Aorta (tissue), 5 donors: ENCODE measurements at places on chromosomes 16 and 17. TPM values are rescaled to one million over a fixed set of nuclear protein-coding genes. Genes with fewer than 3 reads are reported as not detected.
A peak's percentile ranks its signal among the peaks of the same experiment; 100 is the strongest.

Gene ANKRD40CL
- not detected for total RNA-seq

Gene FBXW10
- not detected for total RNA-seq

Gene MT1F
- 19.1 TPM for total RNA-seq

Gene STX4
- total RNA-seq = 73.5 TPM

DNA sequence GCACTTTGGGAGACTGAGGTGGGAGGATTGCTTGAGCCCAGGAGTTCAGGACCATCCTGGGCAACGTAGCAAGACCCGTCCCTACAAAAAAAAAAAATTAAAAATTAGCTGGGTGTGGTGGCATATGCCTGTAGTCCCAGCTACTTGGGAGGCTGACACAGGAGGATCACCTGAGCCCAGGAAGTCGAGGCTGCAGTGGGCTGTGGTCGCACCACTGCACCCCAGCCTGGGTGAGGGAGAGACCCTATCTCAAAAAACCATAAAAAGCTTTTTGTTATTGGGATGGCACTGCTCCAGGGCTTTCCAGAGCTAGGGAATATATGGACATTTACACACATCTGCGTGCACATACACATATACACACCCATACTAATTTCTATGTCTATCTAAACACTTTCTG lies 8.1 kb upstream of the ARMC5 start:
- no peaks in the 10 kb centered on the region for H3K27me3 ChIP-seq
- no peak overlapping the region for H3K4me3 ChIP-seq
- H3K36me3 ChIP-seq = no peaks in the 10 kb centered on the region
- DNase-seq = no peak
- H3K4me1 ChIP-seq = no peaks in the 10 kb centered on the region

DNA sequence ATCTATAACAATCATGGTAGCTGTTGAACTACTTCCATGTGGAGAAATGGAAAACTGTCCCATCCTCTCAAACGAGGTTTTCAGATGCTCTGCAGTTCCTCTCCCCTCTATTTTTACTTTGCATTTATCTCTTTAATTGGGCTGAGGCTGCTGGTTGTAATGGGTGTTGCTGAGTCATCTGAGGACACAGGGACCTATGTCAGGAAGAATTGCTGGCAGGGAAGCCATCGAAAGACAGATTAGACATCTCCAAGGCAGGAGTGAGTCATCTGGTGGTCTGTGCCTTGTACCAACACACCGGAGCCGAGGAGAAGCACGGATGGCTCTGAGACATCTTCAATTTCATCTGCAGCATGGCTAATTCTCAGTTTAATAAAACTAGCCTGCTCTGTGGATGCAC lies 394.5 kb downstream of the GRIN2A start:
- H3K4me1 ChIP-seq = no peaks in the 10 kb centered on the region
- no peak overlapping the region for H3K4me3 ChIP-seq

GRCh38 chr17:76449126-76449525 lies 3.8 kb downstream of the UBE2O start:
- no peaks in the 10 kb centered on the region for H3K27me3 ChIP-seq
- no peaks in the 10 kb centered on the region for H3K4me1 ChIP-seq
- DNase-seq = peak; percentile 42
- H3K4me3 ChIP-seq = no peak overlapping the region
- H3K36me3 ChIP-seq = no peaks in the 10 kb centered on the region

DNA sequence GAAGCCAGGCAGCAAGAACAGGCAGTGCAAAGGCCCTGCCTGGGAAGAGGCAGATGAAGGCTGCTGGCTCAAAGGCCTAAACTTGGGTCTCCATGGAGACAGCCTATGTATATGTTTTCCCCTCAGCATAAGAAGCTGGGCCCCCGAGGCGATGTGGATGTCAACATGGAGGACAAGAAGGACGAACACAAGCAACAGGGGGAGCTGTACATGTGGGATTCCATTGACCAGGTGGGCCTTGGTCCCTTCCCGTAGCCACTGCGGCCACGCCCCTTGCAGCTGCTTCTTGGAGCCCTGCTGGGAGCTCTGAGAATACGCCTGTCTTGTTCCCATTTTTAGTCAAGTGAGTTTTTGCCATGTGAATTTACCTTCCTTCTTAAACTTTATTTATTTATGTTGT lies 106.0 kb downstream of the SDR42E1 start:
- no peaks in the 10 kb centered on the region for H3K4me1 ChIP-seq
- DNase-seq = peak; percentile 50
- H3K4me3 ChIP-seq = no peak overlapping the region
- H3K36me3 ChIP-seq = no peaks in the 10 kb centered on the region
- H3K27ac ChIP-seq = no peak overlapping the region

GRCh38 chr17:50356418-50356817 lies 10.5 kb downstream of the XYLT2 start:
- no peaks in the 10 kb centered on the region for H3K27me3 ChIP-seq
- H3K27ac ChIP-seq = no peak overlapping the region
- no peak for DNase-seq
- H3K36me3 ChIP-seq = no peaks in the 10 kb centered on the region

GRCh38 chr16:17691899-17692176 lies 221.1 kb upstream of the XYLT1 start:
- H3K4me3 ChIP-seq = no peak overlapping the region
- H3K4me1 ChIP-seq = no peaks in the 10 kb centered on the region
- H3K36me3 ChIP-seq = no peaks in the 10 kb centered on the region
- no peak overlapping the region for H3K27ac ChIP-seq
- no peak for DNase-seq

DNA sequence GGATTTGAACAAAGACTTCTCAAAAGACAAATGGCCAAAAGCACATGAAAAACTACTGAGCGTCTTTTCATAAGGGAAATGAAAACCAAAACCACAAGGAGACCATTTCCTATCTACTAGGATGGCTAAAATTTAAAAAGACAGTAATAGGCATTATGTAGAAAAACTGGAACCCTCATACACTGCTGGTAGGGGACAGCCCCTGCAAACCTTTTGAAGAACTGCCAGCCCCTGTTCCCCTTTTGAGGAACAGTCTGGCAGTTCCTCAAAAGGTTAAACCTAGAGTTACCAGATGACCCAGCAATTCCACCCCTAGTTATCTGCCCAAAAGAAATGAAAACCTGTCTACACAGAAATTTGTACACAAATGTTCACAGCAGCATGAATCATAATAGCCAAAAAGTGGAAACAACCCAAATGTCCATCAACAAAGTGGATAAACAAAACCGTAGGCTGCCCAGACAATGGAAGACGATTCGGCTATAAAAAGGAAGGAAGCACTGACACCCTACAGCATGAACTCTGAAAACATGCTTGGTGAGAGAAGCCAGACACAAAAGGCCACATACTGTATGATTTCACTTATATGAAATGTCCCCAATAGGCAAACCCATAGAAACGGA lies 22.9 kb downstream of the CDIP1 start:
- no peak overlapping the region for H3K4me3 ChIP-seq
- H3K4me1 ChIP-seq = no peaks in the 10 kb centered on the region
- DNase-seq = no peak
- H3K27ac ChIP-seq = no peak overlapping the region
- no peaks in the 10 kb centered on the region for H3K36me3 ChIP-seq

GRCh38 chr16:56401482-56401881 lies 23.9 kb downstream of the AMFR start:
- H3K27ac ChIP-seq = no peak overlapping the region
- DNase-seq = no peak
- H3K4me3 ChIP-seq = no peak overlapping the region
- no peaks in the 10 kb centered on the region for H3K4me1 ChIP-seq
- no peaks in the 10 kb centered on the region for H3K27me3 ChIP-seq

DNA sequence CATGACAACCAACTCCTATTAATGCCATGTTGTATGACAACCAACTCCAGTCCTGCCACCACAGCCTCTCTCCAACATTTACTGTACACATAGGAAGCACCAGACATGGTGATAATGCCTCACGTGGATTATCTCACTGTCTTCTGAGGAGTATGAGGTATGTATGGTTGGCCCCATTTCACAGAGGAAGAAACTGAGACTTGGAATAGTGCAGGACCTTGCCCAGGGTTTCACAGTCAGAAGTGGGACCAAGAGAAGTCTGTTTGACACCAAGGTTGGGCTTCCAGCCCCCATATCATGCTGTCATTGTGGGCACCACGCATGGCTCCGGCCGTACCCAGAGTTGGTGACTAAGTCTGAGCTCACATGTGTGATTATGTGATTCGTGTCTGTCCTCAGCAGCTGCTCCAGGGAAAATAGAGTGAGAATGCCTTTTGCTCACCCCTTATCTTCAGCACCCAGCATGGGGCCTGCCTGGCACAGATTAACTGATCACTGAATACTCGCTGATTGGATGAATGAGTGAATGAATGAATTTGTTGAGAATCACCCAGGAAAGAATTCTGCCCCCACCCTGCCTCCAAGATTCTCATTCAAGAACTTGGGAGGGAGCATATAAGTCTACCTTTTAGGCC lies 204.1 kb upstream of the NLRP1 start:
- no peaks in the 10 kb centered on the region for H3K27me3 ChIP-seq
- H3K36me3 ChIP-seq = no peaks in the 10 kb centered on the region
- no peak overlapping the region for H3K4me3 ChIP-seq
- no peak for DNase-seq
- no peaks in the 10 kb centered on the region for H3K4me1 ChIP-seq

GRCh38 chr17:54864636-54865356 lies 35.9 kb upstream of the TOM1L1 start:
- no peak for DNase-seq
- H3K27ac ChIP-seq = no peak overlapping the region
- H3K36me3 ChIP-seq = no peaks in the 10 kb centered on the region
- no peaks in the 10 kb centered on the region for H3K4me1 ChIP-seq
- H3K27me3 ChIP-seq = no peaks in the 10 kb centered on the region

GRCh38 chr16:58187665-58188421 lies 10.1 kb downstream of the CSNK2A2 start:
- H3K4me1 ChIP-seq = no peaks in the 10 kb centered on the region
- peaks cover 15% of the 10 kb centered on the region for H3K36me3 ChIP-seq

DNA sequence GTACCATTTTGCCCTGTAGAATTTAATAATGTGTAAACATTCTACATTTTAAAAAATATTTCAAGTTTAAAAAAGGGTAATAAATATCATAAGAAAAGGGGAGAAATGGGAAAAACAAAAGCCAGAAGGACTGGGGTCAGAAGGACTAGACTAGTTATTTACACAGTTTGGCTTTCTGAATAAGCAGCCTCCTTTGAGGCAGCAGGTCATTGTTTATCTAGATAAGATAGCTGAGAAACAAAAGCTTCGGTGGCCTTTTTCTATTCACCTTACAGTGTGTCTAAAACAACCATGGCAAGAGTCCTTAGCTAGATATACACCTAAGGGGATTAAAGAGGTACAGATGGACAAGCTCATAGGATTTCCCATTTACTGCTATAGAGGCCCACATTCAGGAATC lies 396.5 kb upstream of the PMFBP1 start:
- H3K36me3 ChIP-seq = no peaks in the 10 kb centered on the region
- H3K27me3 ChIP-seq = no peaks in the 10 kb centered on the region
- no peak overlapping the region for H3K27ac ChIP-seq
- H3K4me3 ChIP-seq = no peak overlapping the region

DNA sequence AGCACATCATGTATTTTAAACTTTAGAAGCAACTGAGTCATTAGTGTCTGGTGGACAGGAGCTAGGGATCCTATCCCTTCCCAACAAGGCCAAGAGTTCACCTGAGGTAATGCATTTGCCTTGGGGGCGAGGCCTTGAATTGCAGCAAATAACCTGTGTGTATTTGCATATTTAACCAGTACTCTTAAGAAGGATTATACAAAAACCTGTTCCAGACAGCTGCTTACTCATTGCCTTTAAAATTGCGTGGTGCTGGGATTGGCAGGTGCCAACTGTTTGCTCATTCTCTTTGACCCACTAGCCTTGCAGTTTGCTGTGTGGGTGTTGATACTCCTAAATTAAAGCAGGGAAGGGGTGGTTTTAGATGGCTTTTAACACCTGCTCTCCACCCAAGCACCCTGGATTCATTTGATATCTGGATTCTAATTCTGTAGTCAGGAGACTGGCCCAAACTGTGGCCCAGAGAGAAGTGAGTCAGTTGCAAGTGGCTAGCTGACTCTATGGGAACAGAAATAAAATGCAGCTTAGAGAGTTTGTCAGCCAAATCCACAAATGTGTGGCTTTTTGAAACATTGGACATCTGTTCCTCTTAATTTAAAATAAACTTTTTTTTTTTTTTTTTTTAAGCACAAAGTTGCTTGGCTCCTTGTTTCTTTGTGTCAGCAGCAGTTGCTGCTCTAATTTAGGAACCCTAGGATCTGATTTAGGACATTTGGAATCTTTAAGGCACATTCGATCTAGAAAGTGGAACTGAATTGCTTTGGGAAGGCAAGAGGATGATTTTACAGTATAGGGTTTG lies 46.9 kb downstream of the TUBD1 start:
- peak; percentile 49 for DNase-seq
- no peak overlapping the region for H3K4me3 ChIP-seq
- H3K27me3 ChIP-seq = peaks cover 2% of the 10 kb centered on the region
- no peaks in the 10 kb centered on the region for H3K36me3 ChIP-seq
- H3K27ac ChIP-seq = peak overlapping the region; percentile 93

- no peak overlapping the region for H3K4me3 ChIP-seq
- peaks cover 9% of the 10 kb centered on the region for H3K36me3 ChIP-seq
- no peaks in the 10 kb centered on the region for H3K4me1 ChIP-seq
- no peaks in the 10 kb centered on the region for H3K27me3 ChIP-seq
Measured at GRCh38 chr16:68349838-68350410, 39.1 kb downstream of the PRMT7 start.

- no peak for DNase-seq
- H3K27ac ChIP-seq = no peak overlapping the region
- H3K27me3 ChIP-seq = no peaks in the 10 kb centered on the region
- H3K4me1 ChIP-seq = no peaks in the 10 kb centered on the region
Measured at GRCh38 chr16:54270711-54271110, 15.9 kb downstream of the IRX3 start.

DNA sequence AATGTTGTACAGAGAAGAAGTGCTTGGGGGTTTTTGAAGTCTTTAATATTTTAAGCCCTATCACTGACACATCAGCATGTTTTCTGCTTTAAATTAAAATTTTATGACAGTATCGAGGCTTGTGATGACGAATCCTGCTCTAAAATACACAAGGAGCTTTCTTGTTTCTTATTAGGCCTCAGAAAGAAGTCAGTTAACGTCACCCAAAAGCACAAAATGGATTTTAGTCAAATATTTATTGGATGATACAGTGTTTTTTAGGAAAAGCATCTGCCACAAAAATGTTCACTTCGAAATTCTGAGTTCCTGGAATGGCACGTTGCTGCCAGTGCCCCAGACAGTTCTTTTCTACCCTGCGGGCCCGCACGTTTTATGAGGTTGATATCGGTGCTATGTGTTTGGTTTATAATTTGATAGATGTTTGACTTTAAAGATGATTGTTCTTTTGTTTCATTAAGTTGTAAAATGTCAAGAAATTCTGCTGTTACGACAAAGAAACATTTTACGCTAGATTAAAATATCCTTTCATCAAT lies 57.8 kb downstream of the HLF start:
- H3K4me1 ChIP-seq = no peaks in the 10 kb centered on the region
- no peaks in the 10 kb centered on the region for H3K27me3 ChIP-seq
- DNase-seq = no peak

- H3K36me3 ChIP-seq = no peaks in the 10 kb centered on the region
- DNase-seq = no peak
- no peak overlapping the region for H3K4me3 ChIP-seq
- no peak overlapping the region for H3K27ac ChIP-seq
- no peaks in the 10 kb centered on the region for H3K4me1 ChIP-seq
- H3K27me3 ChIP-seq = no peaks in the 10 kb centered on the region
Measured at GRCh38 chr16:83355570-83356218, 452.1 kb upstream of the HSBP1 start.

- DNase-seq = no peak
- H3K27me3 ChIP-seq = no peaks in the 10 kb centered on the region
- no peaks in the 10 kb centered on the region for H3K4me1 ChIP-seq
- H3K4me3 ChIP-seq = no peak overlapping the region
Measured at GRCh38 chr17:79446399-79447009, 164.3 kb downstream of the RBFOX3 start.

- peak; percentile 82 for DNase-seq
- no peaks in the 10 kb centered on the region for H3K36me3 ChIP-seq
- H3K27me3 ChIP-seq = no peaks in the 10 kb centered on the region
- no peak overlapping the region for H3K27ac ChIP-seq
Measured at GRCh38 chr17:6913608-6914443, 82.0 kb upstream of the ALOX12 start.
